NB4 (cell line): ENCODE measurements at places on chromosomes 1 and 21.

GRCh38 chr1:157429601-157430240 is 122.6 kb downstream of the FCRL5 start:
- DNase-seq = no peak

- no peak for DNase-seq
Observed at GRCh38 chr1:198245379-198245778, 88.6 kb downstream of the NEK7 start.

DNA sequence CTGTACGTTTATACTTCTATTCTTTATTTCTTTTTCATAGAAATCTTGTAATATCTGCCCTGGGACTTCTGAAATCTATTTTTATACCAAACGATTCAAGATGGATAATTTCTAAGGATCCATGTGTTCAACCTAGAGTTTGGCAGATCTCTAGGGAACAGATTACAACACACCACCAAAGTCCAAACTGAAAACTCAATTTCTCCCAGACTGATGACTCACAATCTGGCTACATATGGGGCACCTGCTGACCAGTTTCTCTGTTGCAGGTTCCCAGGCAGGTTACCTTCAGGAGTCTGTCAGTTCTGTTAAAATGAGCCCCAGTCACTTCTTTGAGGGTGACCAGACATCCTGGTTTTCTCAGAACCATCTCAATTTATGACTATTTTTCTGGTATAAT is 439.4 kb downstream of the GPATCH2 start:
- no peak for DNase-seq

GRCh38 chr1:53380296-53380695 is 52.4 kb upstream of the LRP8 start:
- no peak for DNase-seq
